ENCODE measurements at places on chromosomes 6 and 20. TPM values are rescaled to one million over a fixed set of nuclear protein-coding genes. Genes with fewer than 3 reads are reported as not detected.

DNA sequence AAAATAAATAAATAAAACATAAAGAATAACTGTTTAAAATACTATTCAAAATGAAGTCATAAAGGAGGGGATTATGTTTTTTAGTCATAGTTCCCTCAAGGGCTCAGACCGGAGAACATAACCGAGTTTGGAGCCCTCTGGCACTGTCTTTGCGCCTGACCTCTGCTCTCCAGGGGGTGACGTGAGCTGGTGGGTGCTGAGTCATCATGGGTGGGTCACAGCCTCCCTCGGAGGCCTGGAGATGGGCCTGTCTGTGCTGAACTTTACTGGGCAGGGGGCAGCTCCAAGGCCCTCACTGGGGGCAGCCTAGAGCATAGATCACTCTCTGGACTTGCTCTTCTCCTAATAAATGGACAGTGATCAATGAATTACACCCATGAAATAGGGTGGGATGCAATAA, 3.1 kb upstream of the MAVS start:
- DNase-seq = no peak

- no peak for DNase-seq
These were observed 32.5 kb downstream of the HMGN3 start for GRCh38 chr6:79201983-79202382.

DNA sequence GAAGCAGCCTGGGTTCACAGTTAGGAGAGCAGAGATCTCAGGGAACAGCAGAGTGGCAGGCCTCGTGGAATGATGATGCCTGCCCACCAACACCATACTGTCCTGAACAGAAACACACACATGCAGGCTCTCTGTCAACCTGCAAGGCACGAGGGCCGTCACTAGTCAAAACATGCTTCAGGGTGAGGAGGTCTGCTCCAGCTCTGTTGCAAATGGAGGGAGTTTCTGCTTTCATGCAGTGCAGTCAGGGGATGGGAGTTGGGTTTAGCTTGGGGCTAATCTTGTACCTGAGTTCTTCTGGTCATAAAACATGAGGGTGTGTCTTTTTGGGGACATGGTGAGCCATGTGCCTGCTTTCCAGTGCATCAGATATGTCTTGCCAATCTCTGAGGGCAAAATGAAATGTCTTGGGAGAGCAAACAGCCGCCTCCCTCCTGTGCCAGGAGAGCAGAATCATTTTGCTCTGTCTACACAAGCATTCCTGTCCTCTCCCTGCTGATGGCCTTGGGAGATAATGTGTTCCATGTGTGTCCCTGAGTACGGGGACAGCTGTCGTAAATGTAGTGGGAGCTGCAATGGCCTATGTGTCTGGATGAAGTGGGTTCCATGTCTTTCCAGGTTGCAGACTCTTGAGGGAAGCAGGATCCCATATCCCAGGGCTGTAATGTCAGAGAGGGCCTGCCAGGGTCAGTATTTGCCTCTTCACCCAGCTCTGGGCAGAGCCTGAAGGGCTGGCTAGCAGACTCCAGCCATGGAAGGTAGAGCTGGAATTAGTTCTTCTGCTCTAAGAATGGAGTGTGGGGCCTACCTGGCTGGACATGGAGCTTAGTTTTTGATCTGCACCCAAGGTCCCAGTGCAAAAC, 40.6 kb downstream of the MAFB start:
- no peak for DNase-seq

- DNase-seq = peak; percentile 16
These were observed 43.3 kb downstream of the NOX3 start for GRCh38 chr6:155412335-155412734.

DNA sequence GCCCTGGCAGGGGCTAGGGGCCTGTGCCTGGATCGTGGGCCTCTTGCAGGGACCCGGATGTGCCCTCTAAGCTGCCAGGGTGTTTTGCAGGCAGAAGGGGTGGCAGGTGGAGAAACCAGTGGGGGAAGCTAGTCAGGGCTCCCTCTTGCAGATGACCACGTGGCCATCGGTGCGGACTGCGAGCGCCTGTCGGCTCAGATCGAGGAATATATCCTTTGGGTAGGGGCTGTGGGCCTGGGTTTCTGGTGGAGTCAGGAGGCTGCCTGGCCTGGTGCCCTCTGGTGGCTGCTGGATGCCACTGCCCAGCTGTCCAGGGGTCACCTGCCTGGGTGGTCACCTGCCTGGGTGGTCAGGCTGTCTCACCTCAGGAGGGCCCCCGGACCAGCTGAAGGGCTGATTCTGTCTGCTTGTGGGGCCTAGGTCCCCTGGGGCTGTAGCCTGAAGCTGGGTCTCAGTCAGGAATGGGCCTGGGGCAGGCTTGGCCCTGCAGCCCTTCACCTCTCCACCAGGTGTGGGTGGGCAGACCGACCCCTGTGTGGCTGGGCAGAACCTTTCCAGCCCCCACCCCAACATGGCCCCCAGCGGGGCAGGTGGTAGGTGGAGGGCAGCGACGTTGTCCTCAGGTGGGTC, 6.7 kb downstream of the TCEA2 start:
- no peak for DNase-seq

Gene TPX2
- total RNA-seq = 21.9 TPM

Gene HFE
- 3.1 TPM for total RNA-seq

Gene GABRR1
- total RNA-seq = 0.40 TPM
